ENCODE measurements at places on chromosomes 12 and 14. TPM values are rescaled to one million over a fixed set of nuclear protein-coding genes. Genes with fewer than 3 reads are reported as not detected.

The RFX4 gene
- total RNA-seq: 2.9 TPM

The NDRG2 gene
- total RNA-seq: 92.9 TPM

The CCDC38 gene
- total RNA-seq: not detected

The AMDHD1 gene
- 0.82 TPM for total RNA-seq

Measured in frontal cortex (tissue), 4 donors.